Non-pigmented ciliary epithelial cell (primary cell): ENCODE measurements at places on chromosomes 12 and 14.

DNA sequence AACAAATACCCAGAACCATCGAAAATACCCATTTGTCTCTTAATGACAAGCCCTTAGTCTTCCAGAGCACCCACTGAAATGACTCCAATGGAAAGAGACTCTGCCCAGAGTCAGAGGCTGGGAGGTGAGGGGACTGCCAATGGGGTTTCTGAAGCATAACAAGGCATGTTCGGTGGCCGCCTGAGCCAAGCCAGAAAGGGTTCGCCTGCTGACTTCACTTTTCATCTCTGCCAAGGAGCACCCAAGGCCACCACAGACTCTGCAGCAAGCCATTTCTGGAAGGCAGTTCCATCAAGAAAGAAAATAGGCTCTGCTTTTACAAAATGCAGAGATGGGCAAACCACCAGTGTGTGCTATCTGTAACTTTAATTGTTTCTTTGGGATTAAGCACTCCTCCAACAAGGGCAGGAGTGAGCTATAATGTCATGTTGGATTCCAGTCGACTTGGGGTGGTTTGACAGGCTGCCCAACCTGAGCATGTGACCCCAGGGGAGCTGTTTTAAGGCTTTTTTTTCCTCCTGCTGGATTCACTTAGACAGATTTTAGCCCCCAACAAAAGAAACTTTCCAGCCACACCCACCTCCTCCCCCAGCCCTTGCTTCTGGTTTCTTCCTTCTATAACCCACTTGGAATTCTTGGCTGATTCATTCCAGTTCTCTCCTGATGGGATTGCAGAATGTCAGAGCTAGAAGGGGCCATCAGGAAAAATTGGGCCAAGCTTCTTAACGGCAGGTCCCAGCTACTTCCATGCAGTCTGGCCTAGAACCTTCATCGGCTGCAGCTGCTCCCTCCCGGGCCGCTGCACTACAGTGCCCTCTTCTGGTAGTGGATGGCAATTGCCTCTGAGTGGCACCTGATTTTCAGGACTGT is 24.1 kb downstream of the CKAP4 start:
- no peak for DNase-seq

DNA sequence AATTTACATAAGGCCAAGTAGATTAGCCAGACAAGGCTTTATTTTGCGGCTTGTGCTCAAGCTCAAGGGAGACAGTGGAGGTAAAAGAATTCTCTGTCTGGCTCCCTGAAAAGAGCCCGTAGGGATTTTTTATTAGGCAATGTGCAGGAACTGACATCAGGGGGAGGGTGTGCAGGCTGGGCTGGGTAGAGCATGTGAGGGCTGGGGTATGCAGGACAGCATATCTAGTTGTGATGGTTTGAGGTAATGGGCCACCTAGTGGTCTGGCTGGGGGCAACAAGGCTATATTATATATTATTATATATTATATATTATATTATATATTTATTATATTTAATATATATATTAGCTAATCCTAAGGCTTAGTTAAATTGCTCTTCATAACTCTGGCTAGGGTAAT is 102.1 kb downstream of the TMEM117 start:
- DNase-seq: no peak

GRCh38 chr12:1517007-1517406 is 77.4 kb downstream of the FBXL14 start:
- DNase-seq: no peak

DNA sequence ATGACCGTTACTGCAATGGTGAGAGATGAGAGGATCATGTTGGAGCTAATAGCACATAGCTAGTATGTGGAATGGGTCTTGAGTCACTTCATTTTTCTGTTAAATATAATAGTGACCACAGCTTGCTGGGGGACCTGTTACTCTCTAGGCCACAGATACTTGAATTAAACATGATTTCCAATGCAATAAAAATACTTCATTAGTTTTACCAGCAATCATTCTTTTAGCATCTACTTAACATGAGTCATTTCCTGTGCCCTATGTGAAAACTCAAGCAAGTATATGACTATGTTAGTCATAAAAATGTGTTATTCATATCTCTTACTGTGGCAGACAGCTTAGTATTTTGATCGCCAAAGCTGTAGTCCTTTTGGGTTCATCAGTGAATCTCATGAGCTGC is 798.8 kb downstream of the SLC16A7 start:
- peak; percentile 59 for DNase-seq

- no peak for DNase-seq
These were observed 59.1 kb downstream of the RASSF3 start for GRCh38 chr12:64669270-64669842.

GRCh38 chr12:120841525-120841924 is 62.6 kb downstream of the SPPL3 start:
- no peak for DNase-seq

GRCh38 chr12:16605642-16606116 is 283 bp downstream of the LMO3 start:
- no peak for DNase-seq

GRCh38 chr12:23987046-23987445 is 37.6 kb upstream of the SOX5 start:
- no peak for DNase-seq

DNA sequence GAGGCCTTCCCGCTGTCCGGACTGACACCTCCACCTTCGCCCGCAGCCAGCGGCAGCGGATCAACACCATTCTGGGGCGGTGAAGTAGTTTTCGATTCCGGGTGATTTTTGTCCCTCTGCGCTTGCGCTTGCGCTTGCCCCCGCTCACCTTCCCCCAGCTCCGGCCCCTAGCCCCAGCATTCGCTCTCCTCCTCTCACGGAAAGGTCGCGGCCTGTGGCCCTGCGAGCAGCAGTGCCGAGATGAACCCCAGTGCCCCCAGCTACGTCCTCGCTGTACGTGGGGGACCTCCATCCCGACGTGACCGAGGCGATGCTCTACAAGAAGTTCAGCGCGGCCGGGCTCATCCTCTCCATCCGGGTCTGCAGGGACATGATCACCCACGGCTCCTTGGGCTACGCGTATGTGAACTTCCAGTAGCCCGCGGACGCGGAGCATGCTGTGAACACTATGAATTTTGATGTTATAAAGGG is 22.7 kb upstream of the SRGAP1 start:
- no peak for DNase-seq

GRCh38 chr14:104280085-104280901 is 141.9 kb downstream of the KIF26A start:
- DNase-seq: no peak

- no peak for DNase-seq
These were observed 341.8 kb downstream of the FSCB start for GRCh38 chr14:44165286-44165685.

DNA sequence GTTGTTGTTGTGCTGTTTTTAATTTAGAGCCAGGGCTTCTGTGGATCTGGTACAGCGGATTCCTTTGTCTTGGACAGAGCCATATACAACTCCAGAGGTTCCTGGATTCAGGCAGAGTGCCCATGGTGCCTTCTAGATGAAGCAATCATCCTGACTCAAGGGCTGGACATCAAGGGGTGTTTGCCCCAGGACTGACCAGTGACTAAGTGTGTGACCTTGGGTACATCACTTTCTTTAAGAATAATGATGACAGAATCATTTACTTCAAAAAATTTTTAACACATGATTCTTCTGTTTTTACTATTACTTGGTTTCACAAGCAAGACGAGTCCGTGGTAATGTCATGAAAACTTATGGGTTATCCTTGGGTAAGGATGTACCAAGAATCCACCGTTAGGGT is 397.3 kb downstream of the ZFP36L1 start:
- DNase-seq: no peak

GRCh38 chr12:34599530-34600513 is 577.5 kb downstream of the ALG10 start:
- no peak for DNase-seq

DNA sequence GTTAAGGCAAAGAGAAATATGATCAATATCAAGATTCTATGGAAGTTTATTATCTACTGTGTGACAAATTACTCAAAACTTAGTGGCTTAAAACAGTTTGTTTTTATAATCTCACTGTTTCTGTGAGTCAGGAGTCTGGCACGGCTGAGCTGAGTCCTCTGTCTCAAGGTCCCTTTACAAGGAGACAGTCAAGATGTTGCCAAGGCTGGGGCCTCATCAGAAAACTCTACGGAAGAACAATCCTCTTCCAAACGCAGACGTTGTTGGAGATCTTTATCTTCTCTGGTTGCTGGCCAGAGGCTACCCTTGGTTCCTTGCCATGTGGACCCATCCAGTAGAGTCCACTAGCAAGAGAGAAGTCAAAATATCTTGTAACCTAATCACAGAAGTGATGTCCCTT is 100.6 kb upstream of the CCND2 start:
- DNase-seq: no peak
